Effector CD8-positive, alpha-beta T cell (primary cell): ENCODE measurements at places on chromosomes 5 and 9.

DNA sequence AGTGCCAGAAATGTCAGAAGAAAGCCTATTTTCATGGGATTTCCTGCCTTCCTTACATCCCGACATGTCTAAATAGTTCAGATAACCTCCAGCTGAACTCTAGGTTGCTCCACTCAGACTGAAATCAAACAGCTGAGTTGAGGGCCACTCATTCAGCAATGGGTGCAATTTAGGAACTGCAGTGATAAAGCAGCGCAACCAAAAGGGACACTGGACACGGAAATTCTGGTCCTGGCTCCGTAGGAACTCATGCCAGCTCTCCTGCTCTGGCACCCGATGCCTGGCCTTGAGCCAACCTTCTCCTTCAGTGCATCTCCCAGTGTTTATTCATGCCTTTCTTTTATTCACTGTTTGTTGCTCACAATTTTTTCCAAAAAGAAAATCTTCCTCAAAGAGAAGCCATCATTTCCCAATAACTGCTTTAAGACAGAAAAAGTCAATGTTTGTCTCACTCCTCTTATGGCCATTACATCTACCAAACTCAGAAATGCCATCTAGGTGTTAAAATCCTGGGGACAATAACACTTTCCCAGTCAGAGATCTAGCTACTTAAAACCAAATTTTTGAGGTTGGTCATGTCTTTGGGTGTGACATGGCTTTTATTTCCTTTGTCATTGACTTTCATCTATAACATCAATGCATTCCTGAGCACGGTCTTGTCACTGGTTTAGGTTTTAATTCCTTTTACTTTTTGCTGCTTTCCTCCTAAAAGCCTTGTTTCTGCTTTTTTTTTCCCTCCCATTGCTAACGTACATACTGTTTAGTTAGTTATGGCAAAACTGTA, 126.9 kb downstream of the PDE4D start:
- no peak for DNase-seq

- DNase-seq: no peak
Observed at GRCh38 chr5:133785182-133785581, 172.8 kb upstream of the FSTL4 start.

- DNase-seq: no peak
Observed at GRCh38 chr5:45277860-45278259, 418.3 kb downstream of the HCN1 start.

DNA sequence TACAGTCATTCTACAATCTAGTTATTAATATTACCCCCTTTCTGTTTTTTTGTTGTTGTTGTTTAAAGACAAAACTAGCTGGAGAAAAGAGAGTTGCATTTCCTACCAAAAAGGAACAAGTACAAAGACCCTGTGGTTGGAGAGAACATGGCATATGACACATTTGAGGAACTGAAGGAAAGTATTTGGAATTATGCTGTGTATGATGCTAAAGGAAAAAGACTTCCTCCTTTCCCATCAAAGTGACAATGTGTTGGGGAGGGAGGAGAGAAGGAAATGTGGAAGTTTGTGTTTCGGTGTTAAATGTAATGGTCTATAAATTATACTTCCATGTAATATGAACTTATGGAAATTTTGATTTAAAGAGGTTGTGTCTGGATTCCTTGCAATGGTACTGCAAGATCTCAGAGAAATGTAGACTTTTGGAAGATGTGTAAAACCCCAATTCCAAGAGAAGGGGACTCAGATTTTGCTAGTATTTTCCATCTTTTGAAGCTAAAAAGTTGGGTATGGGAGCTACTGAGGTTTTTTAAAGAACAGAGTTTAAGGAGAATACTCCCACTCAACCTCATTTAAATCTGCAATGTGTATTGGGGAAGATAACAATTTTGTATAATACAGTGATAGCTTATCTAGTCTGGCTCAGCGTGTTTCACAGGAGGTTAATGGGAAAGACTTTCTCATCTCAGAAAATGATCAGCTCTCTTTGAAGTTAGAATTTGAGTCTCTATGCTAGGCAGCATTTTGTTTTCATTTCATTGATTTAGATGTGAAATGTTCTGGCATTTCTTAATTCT, 15.4 kb upstream of the TNFSF8 start:
- DNase-seq: no peak

DNA sequence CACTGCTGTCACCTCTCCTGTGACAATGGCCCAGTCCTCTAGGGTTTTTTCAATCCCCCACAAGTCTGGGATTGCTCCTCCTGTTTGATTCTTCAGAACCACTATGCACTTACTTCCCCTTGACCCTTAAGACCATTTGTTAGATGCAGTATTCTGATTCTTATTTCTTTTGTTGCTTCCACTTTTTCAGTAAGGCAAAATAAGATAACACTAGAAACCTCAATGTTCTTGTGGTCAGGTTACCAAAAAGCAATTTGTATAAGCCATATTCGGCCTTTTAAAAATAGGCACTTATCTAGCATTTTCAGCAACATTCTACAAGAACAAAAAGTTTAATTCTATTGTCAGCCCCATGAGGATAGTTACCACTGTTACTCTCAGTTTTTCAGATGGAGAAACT, 220.0 kb downstream of the KDM4C start:
- no peak for DNase-seq

- DNase-seq: no peak
Observed at GRCh38 chr9:130157079-130157478, 15.1 kb upstream of the NCS1 start.

- DNase-seq: no peak
Observed at GRCh38 chr9:38682713-38683112, 37.2 kb downstream of the FAM240B start.

DNA sequence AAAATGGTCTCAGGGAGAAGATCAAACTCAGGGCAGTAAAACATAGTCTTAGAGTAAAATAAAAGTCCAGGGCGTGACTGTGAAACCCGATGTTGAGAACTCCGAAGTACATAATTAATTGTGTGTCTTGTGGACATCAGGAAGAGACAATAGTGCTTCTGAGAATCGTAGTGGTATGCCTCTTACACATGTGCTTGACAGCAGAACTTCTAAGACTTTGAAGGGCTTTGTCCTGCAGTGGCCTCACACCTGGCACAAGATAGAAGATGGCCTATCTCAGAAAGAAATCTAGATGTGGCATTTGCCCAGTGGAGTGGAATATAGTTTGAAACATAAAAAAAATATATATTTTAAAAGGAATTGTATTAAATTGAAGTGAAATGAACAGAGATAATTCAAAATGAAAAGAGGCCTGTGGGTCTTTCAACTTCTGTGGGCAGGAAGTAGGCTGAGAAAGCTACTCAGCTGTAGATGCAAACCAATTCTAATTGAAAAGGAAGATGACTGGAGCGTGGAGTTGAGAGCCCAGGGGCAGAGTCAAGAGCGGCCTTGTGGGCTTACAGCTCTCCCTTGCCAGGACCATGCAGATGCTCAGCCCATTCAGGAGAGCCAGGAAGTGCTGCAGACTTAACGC, 468.4 kb downstream of the KDM4C start:
- no peak for DNase-seq

DNA sequence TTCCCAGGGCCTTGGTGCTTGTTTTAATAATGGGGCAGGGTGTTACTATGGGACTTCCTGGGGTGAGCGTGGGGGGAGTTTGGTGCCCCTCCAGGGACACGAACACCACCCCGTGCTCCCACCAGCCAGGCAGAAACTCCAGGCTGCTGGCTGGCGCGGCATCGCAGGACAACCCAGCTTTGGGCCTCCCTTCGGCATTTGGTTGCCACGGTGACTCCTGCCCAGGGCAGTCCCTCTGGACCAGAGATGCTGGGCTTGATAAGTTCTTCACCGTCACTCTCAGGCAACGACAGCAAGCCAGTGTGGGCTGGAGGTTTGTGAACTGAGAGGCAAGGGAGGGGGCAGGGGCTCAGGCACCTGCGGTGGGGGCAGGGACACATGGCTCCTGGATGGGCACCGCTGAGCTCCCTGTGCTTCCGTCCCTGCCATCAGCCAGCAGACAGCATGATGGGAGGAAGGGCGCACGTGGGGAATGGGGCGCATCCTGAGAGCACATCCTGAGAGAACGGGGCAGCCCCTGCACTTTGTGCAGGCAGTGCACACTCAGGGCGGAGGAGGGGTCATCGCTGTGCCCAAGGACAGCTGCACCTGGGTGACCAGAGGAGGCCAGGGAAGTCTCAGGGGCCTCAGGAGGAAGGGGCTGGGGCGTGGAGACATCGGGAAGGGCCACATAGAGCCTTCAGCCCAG, 116.4 kb downstream of the RXRA start:
- DNase-seq: no peak

DNA sequence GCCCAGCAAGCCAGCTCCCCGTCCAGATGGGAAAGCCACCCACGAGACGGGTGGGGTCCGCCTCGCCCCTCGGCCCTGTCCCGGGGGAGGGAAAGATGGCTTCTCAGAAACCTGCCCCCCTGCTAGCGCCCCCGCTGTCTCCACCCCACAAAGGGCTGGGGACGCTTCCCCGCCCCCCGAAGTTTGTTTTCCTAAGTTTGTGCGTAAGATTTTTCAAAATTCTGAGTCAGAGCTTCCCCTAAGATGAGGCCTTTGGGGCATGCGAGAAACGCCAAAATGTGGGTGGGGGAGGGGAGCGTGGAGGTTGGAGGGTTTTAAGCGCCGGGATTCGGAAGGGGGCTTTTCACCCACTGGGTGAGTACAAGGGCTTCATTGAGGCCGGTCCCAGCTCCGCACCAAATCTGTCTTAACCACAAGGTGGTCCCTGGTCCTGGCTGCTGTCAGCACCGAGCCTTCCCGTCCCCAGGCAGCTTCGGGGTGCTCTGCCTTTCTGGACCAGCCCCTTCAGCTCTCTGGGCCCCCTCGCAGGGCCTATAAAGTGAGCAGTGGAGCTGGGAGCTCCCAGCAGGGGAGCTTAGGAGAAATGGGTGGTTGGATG, 32.3 kb downstream of the PRRX2 start:
- DNase-seq: no peak

DNA sequence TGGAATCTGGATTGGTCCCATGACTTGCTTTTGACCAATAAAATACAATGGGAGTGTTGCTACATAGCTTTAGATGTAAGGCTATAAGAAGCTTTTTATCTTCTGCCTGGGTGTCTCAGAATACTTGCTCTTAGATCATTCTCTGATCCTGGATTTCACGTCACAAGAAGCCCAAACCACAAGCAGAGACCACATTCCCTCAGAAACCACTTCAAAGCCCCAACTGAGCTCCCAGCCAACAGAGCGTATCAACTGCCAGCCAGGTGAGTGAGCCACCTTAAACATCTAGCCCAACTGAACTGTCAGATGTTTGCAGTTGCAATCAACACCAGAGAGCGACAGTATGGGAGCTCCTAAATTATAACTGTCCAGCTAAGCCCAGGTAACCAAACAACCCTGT, 687.1 kb downstream of the TLE1 start:
- peak; percentile 6 for DNase-seq

DNA sequence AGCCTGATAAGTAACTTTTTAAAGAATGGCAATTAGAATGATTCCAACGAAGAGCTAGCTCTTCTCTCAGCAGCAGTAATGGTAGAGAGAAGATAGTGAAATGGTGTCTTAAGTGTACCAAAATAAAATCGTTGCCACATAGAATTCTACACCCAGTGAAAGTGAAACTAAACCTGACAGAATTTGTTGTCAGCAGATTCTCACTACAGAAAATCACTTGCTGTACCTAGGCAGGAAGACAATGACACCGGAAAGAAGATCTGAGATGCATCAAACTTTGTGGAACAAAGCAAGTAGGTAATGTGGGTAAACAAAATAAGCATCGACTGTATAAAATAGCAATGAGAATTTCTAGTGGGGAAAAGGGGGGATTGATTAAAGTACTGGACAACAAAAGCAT, 20.7 kb upstream of the EBF1 start:
- no peak for DNase-seq

DNA sequence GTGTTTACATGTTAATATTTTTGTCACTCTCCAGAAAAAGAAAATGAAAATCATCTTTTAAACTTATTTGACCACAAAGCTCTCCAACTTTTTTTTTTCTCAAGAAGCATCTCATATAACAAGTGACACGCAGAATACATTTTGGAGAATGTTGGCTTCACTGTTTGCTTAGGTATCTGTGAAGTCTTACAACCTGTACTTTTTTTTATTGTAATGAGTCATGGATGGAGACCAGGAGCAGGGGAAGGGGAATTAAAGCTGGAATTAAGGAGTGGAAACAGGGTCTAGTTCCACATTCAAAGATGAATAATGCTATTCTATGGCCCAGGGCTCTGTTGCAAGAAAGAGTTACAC, 211.9 kb downstream of the MAN2A1 start:
- no peak for DNase-seq

- no peak for DNase-seq
Observed at GRCh38 chr9:14715102-14715501, 7.4 kb downstream of the CER1 start.

- no peak for DNase-seq
Observed at GRCh38 chr5:98679963-98680362, 93.5 kb upstream of the RGMB start.

DNA sequence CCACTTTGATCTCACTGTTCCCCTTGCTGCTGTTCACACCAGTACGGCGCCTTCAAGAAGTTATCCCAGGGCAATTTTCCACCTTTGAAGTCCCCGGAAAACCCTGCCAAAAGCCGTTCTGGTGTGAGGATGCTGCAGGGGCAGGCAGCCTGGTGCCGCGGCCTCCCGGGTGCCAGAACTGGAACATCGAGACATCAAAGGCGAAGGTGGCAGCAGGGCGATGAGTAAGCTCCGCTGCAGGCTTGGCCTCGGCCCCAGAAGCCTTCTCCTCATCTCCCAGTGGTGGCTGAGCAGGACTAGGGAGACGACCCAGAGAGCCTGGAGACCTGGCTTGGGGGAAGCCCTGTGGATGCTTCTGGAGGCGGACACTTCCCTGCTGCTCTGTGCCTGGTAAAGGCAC, 115.3 kb upstream of the MSX2 start:
- no peak for DNase-seq

GRCh38 chr5:59158637-59159391, 575.9 kb downstream of the RAB3C start:
- no peak for DNase-seq

DNA sequence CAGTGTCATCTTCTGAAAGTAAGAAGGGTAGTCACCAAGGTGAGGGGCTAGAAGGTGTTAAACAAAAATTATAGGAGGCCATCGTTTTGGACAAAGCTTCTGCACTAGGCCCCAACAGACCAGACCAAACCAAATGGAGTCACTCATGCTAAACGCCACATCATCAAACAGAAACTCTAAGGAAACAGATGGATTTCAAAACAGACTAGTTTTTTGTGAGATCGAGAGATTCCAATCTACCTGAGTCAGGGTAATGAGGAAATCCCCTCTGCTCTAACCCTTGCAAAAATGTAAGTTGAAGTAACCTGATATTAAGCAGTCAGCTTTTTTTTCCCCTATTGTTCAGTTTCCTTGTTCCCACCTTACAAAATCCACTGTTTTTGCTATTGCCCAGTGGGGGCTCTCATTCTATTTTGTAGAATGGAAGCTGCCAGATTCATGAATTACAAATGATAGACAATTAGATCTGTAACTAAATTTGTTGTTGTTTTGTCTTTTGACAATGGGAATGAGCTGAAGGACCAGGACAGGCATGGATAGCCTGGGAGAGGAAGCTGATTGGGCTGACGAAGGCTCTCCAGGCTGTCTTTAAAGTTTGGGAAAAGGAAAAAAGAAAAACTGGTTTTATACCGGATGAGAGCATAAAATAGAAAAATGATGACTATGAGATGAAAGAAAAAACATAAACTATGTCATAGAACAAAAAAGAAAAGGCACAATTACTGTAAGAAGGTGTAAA, 94.7 kb upstream of the ADAMTSL1 start:
- DNase-seq: no peak

- DNase-seq: no peak
Observed at GRCh38 chr5:67303356-67303755, 106.8 kb upstream of the CD180 start.
